ENCODE measurements at places on chromosomes 1 and 21.

GRCh38 chr1:173997791-173998190 lies 24.4 kb downstream of the RC3H1 start:
- no peak for DNase-seq

GRCh38 chr21:32143241-32143939 lies 135.5 kb downstream of the MIS18A start:
- no peak for DNase-seq

DNA sequence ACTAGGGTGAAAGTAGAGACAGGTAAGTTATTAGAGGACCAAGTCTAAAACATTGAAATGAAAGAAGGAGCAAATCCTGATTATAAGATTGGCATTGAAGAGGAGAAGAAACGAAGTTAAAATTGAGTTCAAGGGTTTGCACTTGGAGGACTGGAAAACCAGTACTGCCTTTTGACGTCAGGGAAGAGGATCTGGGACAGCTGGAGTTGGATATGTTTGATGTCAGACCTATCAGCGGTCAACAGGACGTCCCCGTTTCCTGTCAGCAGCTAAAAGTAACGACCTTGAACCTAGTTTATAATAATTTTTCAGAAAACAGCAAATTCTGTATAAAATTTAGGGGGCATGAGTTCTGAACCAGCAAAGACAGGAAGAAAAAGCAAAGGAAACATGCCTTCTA lies 1.2 kb upstream of the NID1 start:
- no peak for DNase-seq

- DNase-seq = no peak
Measured at GRCh38 chr1:62467092-62467491, 30.2 kb downstream of the USP1 start.
